ENCODE measurements at places on chromosomes 6 and 20. TPM values are rescaled to one million over a fixed set of nuclear protein-coding genes. Genes with fewer than 3 reads are reported as not detected.

NRSN2 gene
- 2.7 TPM for total RNA-seq

CGA gene
- total RNA-seq = not detected

ZC2HC1B gene
- total RNA-seq = not detected

FRS3 gene
- 4.0 TPM for total RNA-seq

RBPJL gene
- not detected for total RNA-seq

LY6G6F gene
- not detected for total RNA-seq

TSBP1 gene
- not detected for total RNA-seq

ARMC2 gene
- 13.6 TPM for total RNA-seq

PGC gene
- total RNA-seq = not detected

HSPA1B gene
- total RNA-seq = 60.6 TPM

GSTA2 gene
- not detected for total RNA-seq

STK35 gene
- total RNA-seq = 18.5 TPM

WFDC8 gene
- not detected for total RNA-seq

DNMT3B gene
- 2.2 TPM for total RNA-seq

HBS1L gene
- total RNA-seq = 90.3 TPM
